Tibial nerve (tissue), 4 donors: ENCODE measurements at places on chromosomes 6 and 20. TPM values are rescaled to one million over a fixed set of nuclear protein-coding genes. Genes with fewer than 3 reads are reported as not detected.

TBCC gene
- total RNA-seq = 23.4 TPM

ENPP5 gene
- total RNA-seq = 2.3 TPM

ERVFRD-1 gene
- not detected for total RNA-seq

NTSR1 gene
- total RNA-seq = 0.30 TPM

DNA sequence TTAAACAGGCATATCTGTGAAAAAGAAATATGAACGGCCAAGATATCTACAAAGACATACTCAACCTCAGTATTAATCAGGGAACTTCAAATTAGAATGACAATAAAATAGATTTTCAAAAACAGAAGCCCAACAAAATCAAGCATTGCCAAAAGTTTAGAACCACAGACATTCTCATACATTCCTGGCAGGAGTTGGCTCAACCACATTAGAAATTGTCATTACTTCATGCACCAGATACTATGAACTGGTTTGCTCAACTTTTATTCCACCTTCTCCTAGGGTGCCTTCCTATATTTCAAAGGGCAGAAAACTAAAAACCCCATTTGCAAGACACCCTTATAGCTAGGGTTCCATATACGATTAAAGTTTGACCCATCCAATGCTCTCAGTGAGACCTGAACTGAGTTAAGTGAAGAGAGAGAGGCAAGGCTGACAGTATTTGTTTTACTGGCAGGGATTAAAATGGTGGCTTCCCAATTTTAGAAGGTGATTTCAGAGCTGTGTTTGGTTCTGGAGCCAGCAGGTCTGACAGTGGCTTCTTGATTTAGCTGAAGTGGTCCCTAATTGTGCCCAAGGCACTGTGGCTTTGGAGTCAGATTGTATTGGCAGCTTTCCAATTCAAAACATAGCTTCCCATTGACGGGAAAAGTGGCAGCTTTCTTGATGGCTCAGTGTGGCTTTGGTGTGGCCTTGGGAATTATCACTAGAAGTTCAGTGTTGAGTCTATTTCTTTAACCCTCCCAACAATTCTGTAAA lies 77.1 kb upstream of the CDYL start:
- no peak for DNase-seq

SIRPD gene
- total RNA-seq = not detected

DNA sequence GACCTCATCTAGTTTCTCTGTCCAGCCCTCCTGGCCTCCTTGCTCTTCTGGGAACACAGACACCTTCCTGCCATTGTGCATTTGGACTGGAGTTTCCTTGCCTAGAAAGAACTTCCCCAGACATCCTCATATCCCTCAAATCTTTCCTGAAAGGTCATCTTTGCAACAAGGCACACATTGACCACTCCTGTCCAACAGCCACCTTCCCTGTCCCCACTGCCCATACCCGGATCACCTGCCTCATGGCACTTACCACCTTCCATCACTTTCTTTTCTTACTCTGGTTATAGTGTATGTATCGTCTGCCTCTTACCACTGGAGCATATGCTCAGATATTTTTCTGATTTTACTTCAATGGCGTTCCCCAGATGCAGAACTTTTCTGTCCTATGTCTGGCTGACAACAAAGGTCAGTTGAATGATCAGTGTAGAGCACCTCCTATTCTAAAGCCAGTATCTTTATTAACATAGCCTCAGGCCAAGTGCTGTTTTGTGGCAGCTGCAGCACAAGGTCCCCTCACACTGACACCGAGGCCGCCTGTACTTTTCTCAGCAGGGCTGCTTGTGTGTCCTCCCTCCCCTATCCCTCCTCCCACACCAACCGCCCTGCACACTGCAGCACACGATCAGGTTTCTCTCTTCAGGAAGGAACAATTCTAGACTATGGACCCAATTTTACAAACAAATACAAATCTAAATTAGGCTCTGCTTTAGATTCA lies 4.1 kb downstream of the HLA-C start:
- no peak for DNase-seq

GRCh38 chr6:150631283-150631983 lies 31.7 kb downstream of the PLEKHG1 start:
- no peak for DNase-seq

DNA sequence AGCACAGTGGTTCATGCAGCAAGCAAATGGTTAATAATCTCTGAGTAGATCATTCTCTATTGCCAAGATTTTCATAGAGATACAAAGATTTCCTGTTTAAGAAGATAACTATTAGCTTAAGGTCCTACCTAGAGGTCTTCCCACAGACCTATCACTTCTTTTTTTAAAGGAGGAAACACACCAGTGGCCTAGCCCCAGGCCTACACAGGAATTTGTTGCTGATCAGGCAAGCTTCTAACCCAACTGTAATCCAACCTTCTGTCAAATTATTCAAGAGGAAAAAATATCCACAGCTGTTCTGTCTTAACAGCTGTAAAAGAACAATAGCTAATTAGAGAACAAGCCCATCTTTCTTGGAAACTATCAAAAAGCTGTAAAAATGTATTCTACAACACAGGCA lies 332.8 kb downstream of the BTBD9 start:
- no peak for DNase-seq

TRIM15 gene
- not detected for total RNA-seq
